DMS79 treated with DMSO at 0.1 percent for 48 hours (cell line): ENCODE measurements at places on chromosomes 11 and 22.

GRCh38 chr11:86459002-86459385 is 84.3 kb downstream of the CCDC81 start:
- no peak for DNase-seq

DNA sequence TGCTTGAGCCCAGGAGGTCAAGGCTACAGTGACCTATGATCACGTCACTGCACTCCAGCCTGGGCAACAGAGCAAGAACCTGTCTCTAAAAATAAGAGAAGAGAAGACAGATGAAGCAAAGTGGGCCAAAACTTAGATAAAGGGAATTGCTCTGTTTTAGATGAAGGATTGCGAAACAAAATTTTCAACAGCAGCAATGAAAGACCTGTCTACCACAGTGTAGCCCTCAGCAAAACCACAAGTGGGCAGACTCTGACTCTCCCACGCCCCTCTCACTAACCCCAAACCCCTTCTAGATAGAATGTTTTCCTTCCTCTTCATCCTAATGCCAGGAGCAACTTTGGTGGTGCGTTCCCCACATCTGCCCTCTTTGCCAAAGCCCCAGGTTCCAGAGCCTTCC is 105.6 kb upstream of the ALDH3B2 start:
- no peak for DNase-seq

- DNase-seq = no peak
Measured at GRCh38 chr11:58811499-58811898, 33.0 kb downstream of the GLYATL2 start.

GRCh38 chr11:120605469-120605868 is 93.9 kb downstream of the GRIK4 start:
- no peak for DNase-seq

DNA sequence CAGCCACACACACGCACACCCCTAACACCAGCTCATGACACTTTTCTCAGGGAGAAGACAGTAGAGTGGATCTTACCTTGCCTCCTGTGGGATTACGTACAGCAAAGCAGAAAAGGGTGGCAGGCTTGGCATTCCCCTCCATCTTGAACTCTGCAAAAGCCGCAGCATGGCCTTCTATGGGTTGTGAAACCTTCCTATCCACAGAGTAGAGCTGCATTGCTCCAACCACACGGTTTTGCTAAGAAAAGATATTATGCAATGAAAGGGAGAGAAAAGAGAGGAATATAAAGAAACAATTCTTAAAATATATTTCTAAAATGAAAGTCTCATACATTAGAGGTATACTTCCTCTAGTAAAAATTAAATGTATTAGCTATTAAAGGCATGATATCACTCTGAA is 48.8 kb downstream of the CLTCL1 start:
- DNase-seq = no peak

DNA sequence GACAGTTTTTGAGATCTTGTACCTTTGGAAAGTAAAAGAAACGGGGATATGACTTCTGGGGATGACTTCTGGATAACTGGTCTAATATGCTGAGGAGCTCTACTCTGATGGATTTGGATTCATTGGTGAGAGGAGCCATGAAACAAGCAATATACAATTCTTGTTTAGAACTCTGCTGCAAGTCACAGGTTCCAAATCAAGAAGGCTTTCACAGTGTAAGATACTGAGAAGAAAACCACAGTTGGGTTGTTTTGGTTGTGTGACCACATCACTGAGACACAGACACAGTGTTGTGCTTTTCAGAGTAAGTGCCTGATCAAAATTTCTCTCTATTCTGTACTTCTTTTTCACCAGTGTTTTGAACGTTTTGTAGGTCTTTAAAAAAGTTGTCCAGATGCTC is 13.1 kb upstream of the UCP2 start:
- DNase-seq = no peak

- no peak for DNase-seq
Measured at GRCh38 chr11:86720546-86720945, 48.1 kb upstream of the ME3 start.

DNA sequence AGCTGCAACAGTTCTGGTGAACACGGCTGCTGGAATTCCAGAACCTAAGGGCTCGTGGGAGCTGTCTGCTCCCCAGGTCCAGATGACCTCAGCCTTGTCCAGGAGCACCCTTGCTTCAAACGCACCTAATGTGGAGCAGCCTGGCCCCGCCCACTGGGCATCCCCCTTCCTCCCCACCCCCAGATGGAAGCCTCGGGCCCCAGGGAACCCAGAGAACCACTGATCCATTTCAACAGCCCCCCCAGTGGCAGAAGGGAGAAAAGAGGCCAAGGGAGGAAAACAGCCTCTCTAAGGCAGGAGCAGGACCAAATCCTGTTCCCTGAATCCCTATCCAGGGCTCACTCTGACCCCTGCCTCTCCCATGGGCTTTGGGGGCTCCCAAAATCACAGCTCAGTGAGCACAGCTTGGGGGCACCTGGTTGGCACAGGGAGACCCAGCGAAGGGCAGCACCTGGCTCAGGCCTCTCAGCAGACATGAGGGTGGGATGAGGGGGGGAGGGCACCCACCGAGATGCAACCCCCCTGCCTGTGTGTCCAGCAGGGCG is 1.2 kb downstream of the CYTH4 start:
- DNase-seq = no peak

- DNase-seq = no peak
Measured at GRCh38 chr11:3859373-3859881, 4.0 kb downstream of the STIM1 start.

GRCh38 chr11:76663486-76663810 is 7.1 kb downstream of the LRRC32 start:
- no peak for DNase-seq

GRCh38 chr22:38303974-38304373 is 13.3 kb downstream of the CSNK1E start:
- no peak for DNase-seq

- DNase-seq = no peak
Measured at GRCh38 chr11:47998733-47999359, 18.5 kb downstream of the PTPRJ start.

DNA sequence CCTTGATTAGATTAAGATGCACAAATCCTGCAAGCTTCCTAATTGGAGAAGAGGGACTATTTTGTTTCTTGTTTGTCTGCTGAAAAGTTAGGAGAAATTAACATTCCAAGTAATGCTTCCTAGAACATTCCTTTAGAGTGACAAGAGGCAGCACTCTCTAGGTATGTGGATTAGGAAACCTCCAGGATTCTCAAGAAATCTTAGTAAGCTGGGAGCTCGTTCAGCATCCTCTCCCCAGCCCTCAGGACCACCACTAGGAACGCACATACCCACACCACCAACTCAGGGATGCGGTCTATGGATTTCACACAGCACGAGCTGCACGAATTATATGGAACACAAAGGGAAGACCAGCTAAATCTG is 52.9 kb downstream of the NCAPD3 start:
- DNase-seq = no peak

DNA sequence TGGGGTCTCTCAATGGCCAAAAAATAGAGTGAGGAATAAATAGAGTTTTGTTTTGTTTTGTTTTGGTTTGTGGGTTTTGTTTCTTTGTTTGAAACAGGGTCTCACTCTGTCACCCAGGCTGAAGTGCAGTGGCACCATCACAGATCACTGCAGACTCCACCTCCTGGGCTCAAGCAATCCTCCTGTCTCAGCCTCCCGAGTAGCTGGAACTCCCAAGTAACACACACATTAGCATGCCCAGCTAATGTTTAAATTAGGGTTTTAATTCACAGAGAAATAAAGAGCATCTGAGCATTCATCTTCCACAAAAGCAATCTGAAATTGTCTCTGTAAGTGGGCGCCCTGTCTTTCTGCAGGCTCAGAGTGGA is 9.2 kb upstream of the IFITM3 start:
- no peak for DNase-seq

DNA sequence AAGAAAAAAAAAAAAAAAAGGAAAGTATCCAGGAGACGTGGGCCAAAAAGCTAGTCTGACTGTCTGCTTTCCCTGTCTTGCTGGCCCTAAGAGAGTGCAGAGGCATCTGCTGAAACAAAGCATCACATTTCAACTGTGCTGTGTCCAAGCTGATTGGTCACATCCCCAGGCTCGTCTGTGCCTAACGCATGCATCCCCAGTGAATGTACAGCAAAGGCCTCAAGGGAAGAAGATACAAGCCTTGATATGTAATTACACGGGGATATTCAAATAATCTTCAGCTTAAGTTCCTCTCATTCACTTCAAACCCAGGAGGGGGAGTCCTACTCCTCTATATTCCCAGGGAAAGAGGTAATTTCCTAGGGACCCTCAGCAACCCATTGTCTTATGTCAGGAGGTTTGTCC is 5.4 kb upstream of the SORL1 start:
- no peak for DNase-seq

GRCh38 chr11:75126564-75126963 is 24.3 kb upstream of the SLCO2B1 start:
- DNase-seq = no peak

GRCh38 chr11:69427337-69427736 is 54.1 kb upstream of the LINC01488 start:
- no peak for DNase-seq

- peak; percentile 35 for DNase-seq
Measured at GRCh38 chr11:119338318-119338890, 2.3 kb downstream of the C1QTNF5 start.

DNA sequence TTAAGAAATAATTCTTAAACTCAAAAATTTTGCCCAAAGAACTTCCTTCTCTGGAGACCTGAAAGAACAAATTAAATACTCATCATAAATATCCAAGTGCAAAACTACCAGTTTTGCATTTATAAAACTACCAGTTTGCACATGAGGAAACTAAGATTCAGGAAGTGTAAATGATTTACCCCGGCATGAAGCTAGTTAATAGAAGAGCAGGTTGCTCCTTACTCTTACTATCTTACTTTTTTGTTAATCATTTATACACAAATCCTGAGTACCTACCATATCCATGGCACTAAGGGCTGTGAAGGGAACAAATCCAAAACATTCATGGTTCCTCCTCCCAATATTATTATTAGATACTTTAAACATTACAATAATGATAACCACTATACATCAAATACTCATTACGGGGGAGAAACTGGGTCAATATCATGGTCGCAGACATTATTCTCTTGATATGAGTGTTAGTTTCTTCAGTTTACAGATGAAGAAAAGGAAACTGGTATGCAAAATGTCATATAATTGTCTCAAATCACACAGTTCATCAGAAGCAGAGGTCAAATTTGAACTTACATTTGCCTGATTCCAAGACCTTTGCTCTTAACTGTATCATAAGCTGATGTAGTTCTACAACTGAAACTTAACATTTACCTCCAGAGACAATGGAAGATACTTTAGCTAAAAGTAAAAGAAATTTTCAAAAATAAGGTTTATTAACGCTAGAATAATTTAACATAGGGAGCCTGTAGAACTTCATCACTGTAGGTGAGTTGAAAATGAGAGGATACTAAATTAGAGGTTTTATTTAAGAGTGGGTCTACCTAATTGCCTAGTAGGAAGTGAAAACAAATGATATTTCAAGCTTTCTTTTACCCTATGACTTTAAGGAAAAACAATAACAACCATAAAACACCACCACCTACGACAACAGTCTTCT is 74.5 kb downstream of the FAM76B start:
- DNase-seq = no peak

DNA sequence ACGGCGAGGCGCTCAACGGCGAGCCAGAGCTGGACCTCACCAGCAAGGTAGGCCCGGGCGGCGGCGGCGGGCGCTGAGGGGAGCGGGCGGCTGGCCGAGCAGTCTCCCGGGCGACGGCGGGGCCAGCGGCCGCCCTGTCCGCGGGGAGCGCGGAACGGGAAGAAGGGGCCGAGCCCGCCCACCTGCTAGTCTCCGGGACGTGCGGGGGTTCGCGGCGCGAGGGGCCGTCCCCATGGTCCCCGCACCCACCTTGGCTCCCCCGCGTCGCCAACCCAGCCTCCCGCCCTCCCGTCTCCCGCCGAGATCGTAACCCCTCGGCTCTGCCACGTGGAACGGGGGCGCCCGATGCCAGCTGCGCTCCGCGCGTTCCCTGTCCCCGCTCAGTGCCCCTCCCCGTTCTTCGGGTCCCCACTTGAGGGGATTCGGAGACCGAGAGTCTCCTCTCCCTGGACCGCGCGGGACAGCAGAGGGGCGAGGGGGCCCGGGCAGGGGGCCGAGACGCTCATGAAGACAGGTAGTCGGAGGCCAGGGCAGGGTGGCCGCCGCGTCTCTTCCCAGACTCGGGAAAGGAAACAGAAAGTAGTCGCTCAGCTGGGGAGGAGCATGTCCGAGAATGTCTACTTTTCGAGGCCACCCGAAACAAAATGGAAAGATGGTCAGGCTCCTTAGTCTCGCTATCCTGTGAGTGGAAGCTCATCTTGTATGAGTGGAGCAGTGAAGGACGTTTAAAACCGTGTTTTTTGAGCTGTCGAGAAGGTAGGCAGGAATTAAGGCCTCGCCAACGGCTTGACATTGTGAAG is 557 bp downstream of the GTPBP1 start:
- DNase-seq = no peak

- DNase-seq = no peak
Measured at GRCh38 chr11:95445746-95446333, 214.8 kb upstream of the SESN3 start.

GRCh38 chr11:65225279-65226102 is 36.3 kb upstream of the POLA2 start:
- DNase-seq = peak; percentile 15

DNA sequence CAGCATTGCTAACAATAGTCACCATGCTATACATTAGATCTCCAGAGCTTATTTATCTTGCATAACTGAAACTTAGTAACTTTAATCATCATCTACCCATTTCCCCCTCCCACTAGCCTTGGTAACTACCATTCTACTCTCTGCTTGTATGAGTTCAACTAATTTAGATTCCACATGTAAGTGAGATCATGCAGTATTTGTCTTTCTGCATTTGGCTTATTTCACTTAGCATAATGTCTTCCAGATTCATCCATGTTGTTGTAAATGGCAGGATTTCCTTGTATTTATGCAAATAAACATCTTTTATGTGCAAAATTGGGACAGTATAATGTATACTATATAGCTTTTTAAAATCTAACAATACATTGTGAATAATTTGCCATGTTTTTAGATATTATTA is 66.0 kb upstream of the ZBED5 start:
- no peak for DNase-seq

- DNase-seq = no peak
Measured at GRCh38 chr22:50112151-50113118, 22.6 kb downstream of the MOV10L1 start.

GRCh38 chr22:23281406-23282088 is 101.2 kb downstream of the BCR start:
- DNase-seq = peak; percentile 61

DNA sequence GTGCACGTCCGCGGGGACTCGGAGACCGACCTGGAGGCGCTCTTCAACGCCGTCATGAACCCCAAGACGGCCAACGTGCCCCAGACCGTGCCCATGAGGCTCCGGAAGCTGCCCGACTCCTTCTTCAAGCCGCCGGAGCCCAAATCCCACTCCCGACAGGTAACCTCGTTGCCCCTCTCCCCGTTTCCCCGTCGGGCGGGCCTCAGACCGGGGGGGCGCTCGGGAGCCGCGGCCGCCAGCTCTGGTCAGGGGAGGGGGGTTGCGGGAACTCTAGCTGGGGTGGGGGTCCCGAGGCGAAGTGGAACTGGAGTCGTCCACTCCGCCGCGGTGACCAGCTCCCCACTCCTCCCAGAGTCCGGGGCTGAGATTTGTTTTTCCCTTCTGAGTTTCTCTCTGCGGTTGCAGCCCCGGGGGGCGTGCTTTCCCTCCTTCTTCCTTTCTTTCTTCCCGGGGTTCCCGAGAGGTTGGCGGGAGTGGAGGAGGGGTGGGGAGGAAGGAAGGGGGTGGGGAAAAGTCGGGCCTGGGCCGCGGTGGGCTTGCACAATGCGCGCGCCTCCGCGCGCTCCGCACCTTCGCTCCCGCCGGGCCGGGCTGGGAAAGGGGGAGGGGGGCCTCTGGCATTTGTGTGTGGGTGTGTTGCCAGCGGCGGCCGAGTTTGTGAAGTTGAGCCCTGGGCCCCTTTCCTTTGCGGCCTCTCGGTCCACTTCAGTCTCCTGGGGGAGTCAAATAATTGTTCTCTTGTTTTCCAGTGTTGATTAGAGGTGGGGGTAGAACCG is 952 bp downstream of the YAP1 start:
- DNase-seq = no peak
